ENCODE measurements at places on chromosomes 2 and 18.

GRCh38 chr2:191171708-191172355, 21.0 kb upstream of the STAT4 start:
- DNase-seq: no peak

DNA sequence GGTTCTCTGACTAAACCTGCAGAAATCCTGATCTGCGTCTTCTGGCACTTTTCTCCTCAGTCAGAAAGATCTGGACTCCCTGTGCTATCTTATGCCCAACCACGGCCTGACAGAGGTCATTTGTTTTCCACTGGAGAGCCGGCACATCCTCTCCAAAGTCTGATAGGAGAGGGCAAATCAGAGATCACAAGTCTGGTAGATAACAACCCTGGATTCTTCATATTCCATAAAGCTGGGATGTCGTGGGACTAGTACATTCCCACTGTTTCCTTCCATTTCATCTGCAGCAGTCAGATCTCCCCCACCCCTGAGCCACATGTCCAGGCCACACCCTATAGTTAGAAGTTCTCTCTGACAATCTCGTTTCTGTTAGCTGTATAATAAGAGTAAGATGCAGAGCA, 157.0 kb downstream of the MGAT5 start:
- DNase-seq: no peak

DNA sequence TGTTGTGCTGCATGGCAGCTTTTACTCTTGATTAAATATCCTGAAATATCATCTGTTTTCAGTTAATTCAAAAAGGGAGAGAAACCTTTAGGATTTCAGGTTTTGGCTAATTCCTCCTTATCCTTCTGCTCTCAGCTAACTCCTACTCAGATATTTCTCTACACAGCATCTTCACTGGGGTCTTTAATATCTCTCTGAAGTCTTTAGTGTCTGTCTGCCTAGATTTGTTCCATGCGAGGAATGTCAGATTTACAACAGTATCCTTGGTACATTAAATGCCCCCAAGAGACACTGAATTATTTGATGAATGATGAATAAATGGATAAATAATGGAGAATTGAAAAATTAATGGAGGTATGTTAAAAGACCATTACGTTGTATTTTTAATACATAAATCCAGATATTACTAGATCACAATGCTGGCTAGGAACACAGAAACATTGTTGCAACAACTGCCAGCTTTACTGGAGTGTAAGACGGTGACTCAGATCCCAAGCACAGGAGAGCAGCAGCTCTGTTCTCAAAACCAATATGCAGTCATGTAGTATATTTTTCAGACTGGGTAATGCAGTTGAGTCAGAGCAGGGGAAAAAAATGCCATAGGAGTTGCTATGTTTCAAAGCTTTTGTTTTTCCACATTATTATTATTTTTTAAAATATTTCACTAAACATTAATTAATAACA, 388.0 kb upstream of the SYT4 start:
- DNase-seq: no peak

- no peak for DNase-seq
Measured at GRCh38 chr2:234754126-234754525, 197.7 kb upstream of the SH3BP4 start.

GRCh38 chr2:162062559-162062958, 11.5 kb downstream of the DPP4 start:
- no peak for DNase-seq

- no peak for DNase-seq
Measured at GRCh38 chr2:240405684-240406313, 29.7 kb upstream of the GPC1 start.

DNA sequence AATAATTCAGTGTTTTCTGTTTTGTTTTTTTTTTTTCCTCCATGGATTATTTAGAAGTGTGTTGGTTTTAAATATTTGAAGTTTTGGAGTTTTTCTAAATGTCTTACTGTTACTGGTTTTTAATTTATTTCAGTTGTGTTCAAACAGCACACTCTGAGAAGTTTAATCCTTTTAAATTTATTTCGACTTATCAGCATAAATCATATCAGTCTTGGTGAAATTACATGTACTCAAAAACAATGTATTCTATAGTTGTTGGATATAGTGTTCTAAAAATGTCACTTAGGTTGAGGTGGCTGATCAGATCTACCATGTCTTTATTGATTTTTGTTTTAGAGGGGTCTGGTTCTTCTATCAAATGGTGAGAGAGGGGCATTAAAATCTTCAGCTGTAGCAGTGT, 134.7 kb downstream of the NCOA1 start:
- DNase-seq: no peak

DNA sequence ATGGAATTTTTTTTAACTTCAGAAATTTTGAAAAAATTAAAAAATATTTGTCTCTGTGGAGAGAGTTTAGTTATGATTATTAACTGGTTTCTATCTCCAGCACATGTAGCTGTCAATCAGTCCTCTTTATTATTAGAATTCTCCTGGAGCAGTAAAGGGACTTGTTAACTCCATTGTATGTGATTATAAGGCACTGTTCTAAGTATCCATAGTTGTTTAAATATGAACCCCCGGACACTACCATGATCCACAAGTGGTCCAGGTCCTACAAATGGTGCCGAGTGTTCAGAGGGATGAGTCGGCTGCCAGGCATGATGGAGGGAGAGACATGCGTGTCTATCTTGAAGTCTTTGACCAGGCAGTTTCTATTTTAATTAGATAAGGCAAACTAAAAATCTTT, 492 bp downstream of the CHRNA1 start:
- no peak for DNase-seq

GRCh38 chr18:10135302-10135926, 221.6 kb downstream of the VAPA start:
- no peak for DNase-seq

GRCh38 chr18:49023271-49023937, 72.6 kb upstream of the SMAD7 start:
- DNase-seq: no peak

GRCh38 chr2:10242451-10242850, 60.3 kb upstream of the HPCAL1 start:
- DNase-seq: no peak

- no peak for DNase-seq
Measured at GRCh38 chr2:128134573-128134972, 43.6 kb downstream of the UGGT1 start.

DNA sequence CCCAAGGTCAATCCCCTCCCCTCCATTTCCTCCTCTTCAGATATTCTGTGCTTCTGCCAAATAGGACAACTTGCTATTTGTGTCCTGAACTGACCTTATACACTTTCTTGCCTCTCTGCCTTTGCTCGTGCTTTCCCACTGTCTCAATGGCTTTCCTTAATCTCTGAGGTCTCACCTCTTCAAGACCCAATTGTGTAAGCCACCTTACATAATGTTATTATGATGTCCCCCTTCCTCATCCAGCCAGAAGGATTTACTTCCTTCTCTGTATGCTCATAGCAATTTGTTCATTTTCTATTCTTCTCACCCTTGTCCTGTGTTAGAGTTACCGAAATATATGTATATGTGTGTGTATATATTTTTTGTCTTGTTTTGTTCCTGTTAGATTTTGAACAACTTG, 26.9 kb upstream of the DARS1 start:
- no peak for DNase-seq

DNA sequence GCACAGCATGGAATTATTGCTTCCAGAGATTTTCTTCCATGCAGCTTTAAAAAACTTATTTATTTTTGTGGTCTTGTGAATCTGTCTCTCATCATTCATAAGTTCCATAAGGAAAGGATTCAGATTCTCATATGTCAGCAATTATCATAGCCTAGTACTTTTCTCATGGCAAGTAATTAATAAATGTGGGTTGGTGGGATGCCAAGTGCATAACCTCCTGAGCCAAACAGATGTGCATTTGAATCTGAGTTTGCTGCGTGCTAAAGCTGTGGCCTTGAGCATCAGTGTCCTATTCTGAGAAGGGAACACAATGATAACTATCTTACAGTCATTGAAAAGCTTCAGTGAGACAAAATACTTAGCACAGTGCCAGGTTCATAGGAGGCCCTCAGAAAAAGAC, 331.9 kb downstream of the PDE11A start:
- DNase-seq: no peak

DNA sequence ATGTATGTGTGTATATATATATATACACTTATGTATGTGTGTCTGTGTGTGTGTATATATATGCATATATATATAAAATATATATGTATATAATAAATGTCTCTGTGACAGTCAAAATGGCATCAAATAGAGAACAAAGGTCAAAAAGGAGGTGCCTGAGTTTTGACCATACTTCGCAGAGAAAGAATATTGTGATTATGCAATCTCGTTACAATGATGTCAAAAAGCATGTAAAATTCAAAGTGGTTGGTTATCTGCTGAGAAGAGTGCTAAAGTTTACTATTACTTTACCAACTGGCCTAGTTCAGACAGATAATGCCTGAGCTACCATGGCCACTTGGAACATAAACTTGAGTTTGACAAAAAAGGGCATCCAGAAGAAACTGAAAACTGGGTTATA, 375.0 kb downstream of the NBAS start:
- DNase-seq: no peak

- DNase-seq: no peak
Measured at GRCh38 chr2:168375195-168375798, 80.8 kb upstream of the CERS6 start.

DNA sequence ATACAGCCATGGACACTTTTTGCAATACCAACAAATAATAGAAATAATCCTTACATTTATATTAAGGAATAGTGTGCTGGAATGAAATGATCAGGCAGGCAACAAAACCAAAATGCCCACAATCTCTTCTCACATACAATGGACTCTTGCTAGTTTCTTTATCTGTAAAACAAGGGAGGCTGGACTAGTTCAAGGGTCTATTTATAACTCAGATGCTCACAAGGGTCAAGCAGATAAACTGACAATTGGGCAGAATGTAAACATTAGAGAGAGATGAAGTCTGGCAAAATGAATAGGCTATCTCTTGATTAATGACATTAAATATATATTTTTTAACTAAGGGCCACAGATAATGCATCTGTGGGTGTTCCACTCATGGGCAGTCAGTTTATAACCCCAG, 11.4 kb downstream of the PPIL3 start:
- no peak for DNase-seq

DNA sequence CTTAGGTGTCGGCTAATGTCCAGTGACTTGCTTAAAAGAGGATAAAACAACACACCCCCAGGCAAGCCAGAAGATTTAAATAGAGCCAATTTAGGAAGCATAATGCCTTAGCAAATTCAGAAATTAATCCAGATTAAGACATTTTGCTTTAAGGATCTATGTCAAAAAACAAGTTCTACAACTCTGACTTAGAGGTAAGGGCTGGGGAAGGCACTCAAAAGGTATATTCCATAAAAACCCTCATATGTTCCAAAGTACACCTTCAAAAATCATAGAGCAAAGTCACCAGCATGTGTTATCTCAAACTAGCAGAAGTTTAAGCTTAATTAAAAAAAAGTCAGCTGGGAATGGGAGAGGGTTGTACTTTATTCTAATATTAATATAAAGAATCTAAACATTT, 206.4 kb downstream of the NOL4 start:
- no peak for DNase-seq

DNA sequence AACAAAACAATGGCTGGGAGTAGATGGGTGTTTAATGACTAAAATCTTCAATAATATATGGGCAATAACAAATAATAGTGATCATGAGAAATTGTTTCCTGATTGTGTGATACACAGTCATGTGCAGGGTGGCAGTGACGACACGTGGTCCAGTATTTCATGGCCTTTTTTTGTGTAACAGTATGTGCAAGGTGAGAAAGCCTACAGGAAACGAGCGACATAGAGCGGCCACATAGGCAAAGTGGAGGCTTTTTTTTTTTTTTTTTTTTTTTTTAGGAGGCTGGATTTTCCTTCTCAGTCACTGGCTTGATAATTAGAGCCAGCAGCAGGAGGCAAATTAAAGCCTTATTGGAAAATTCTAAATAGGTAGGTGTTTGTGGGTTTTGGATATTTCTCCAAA, 123.7 kb downstream of the MYO3B start:
- no peak for DNase-seq

GRCh38 chr2:192123847-192124246, 70.9 kb downstream of the TMEFF2 start:
- no peak for DNase-seq

DNA sequence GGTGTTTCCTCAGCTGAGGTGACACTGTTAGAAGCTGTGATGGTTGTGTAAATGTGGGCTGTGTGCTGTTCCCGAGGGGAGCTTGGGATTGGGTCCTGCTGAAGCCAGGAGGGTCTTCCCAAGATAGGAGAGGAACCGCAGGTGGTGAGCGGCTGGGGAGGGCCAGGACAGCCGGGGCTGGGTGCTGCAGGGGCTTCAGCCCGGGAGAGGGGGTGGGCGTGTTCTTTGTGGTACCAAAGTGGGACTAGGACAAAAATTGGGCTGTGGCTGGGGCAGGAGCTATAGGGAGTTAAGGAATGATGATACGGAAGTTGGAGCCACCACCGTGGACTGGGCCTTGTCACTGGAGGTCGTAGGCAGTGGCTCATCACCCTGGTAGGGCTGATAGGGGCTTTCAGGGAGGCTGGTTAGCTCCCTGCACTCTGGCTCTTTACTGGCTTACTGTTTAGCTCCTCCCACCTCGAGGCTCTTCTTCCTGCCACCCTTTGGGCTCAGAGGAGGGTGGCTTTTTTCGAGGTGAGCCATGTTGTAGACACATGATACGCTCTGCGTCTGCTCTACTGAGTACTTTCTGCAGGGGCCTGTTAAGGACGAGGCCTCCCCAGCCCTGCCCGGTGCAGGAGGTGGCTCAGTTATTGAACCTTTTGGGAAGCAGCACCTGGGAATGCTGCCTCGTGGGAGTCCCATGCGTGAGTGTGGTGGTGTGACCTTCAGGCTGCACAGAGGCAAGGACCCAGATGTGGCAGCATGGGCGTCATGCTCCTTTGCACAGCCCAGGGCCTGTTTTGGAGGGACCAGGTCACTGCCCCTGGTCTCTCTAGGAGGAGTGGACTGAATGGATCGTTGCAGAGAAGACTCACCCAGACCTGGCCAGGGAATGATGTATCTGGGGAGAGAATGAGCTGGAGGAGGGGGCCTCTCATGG, 21.6 kb downstream of the ASB1 start:
- no peak for DNase-seq

GRCh38 chr2:83742117-83742782, 716.8 kb downstream of the SUCLG1 start:
- DNase-seq: no peak

- no peak for DNase-seq
Measured at GRCh38 chr2:187684174-187684573, 129.9 kb upstream of the TFPI start.

DNA sequence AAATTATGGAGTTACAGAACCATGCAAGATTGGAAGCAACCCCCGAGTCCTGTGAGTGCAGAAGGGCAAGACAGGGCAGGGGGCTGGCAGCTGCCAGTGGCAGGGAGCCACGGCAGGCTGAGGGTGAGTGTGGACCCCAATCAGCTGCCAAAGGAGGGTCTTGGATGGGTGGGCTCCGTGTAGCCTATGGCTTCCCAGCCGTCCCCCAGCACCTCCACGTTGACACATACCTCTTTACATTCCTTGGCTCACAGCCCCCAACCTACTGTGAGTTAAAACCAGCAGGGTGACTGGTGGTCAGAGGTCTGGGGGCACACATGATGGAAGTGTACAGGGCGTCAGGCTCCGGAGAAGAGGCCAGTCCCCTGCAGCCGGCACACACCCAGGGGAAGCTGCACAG, 60.9 kb upstream of the SALL3 start:
- DNase-seq: no peak
